ENCODE measurements at places on chromosomes 7 and 10.
A peak's percentile ranks its signal among the peaks of the same experiment; 100 is the strongest.

- DNase-seq = no peak
Observed at GRCh38 chr7:1314021-1314907, 81.6 kb downstream of the UNCX start.

GRCh38 chr7:157752832-157753291 lies 416.1 kb downstream of the DNAJB6 start:
- no peak for DNase-seq

DNA sequence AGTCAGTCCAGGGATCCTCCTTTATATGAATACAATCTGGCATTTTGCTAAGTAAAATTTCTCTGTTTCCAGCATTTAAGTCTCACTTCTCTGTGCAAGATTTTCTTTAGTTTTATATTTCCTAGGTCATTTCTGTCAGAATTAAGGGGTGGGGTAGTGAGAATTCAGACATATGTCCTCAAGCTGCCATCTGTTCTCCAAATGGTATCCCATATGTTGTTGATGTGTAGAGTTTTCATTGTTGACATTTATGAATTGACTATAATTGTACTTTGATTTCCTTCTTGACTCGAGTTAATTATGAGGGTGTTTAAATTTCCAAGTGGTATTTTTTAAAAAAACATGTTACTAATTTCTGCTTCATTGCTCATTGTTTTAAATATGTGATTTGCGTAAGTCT lies 148.8 kb downstream of the NPSR1 start:
- DNase-seq = no peak

GRCh38 chr7:151243408-151244195 lies 4.9 kb downstream of the SMARCD3 start:
- no peak for DNase-seq

- no peak for DNase-seq
Observed at GRCh38 chr10:633279-634245, 55.9 kb downstream of the DIP2C start.

DNA sequence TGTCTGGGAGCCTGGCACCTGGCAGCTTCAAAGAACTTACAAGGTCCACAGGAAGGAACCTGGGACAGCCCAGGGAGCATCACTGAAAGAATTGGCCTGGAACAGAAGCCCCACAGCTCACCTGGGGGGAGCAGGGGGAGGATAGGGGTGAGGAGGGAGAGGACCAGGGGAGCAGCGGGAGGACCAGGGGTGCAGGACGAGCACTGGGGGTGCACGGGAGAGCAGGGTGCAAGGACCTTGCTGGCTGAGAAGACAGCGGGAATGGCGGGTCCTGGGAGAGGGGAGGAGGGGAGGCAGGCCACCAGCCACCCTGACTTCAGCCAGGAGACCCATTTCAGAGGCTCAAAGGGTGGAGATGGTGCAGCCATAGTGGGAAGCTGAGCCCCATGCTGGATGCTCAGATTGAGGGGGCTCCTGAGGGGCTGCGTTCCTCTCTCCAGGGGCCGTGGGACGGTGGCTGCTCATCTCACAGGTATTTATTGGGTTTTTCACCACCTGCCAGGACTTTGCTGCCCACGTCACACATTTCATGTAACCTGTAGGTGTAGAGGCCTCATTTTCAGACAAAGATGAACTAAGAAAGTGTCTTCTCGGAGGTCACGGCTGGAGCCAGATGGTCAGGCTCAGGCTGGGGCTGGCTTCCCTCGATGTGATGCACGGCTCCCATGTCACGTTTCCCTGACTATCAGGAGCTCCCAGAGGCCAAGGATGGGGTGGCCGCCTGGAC lies 110.1 kb downstream of the WDR37 start:
- no peak for DNase-seq

- DNase-seq = no peak
Observed at GRCh38 chr7:122309421-122309820, 4.9 kb upstream of the FEZF1 start.

GRCh38 chr7:33649476-33650441 lies 255.6 kb upstream of the BMPER start:
- no peak for DNase-seq

DNA sequence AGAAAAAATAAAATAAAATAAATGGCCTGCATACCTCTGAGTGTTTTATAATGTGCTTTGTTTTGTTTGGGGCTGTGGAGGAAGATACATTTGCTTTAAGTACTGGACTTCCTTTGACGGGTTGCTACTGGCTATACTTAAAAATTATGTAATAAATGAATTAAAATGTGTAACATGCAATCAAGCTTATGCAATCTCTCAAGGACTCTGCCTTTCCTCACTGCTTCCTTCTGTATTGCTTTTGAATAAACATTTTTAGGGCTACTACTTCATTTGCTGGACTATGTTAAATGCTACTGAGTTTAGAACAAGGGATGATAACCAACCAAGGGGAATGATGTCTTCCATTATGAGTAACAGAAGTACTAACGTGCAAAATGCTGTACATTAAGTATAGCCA lies 91.6 kb downstream of the ETV1 start:
- no peak for DNase-seq

DNA sequence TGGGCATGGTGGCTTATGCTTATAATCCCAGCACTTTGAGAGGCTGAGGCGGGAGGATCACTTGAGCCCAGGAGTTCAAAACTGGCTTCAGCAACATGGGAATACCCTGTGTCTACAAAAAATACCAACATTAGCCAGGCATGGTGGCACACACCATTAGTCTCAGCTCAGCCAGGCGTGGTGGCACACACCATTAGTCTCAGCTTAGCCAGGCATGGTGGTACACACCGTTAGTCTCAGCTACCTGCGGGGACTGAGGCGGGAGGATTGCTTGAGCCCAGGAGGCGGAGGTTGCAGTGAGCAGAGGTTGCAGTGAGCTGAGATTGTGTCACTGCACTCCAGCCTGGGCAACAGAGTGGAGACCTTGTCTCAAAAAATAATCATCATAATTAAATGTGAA lies 9.0 kb downstream of the LRRC27 start:
- no peak for DNase-seq

GRCh38 chr7:102978284-102978683 lies 65.5 kb downstream of the LRRC17 start:
- peak; percentile 31 for DNase-seq

DNA sequence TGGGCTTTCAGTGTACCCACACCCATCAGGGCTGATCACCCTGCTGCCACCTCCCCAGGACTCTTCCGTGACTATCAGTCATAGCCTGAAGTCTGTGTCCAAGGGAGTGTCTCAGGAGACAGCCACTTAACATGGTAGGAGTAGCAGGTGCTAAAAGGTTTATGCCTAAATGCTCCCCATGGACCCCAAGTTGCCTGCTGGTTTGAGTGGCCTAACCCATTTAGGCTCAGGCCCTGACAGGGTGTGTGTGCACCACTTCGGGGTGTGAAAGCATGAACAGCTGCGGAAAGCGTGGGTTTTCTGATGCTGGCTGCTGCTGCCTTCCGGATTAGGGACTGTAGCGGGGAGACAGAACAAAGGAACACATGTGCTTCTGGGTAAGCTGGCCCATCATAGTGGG lies 93.2 kb upstream of the SAMD8 start:
- no peak for DNase-seq

DNA sequence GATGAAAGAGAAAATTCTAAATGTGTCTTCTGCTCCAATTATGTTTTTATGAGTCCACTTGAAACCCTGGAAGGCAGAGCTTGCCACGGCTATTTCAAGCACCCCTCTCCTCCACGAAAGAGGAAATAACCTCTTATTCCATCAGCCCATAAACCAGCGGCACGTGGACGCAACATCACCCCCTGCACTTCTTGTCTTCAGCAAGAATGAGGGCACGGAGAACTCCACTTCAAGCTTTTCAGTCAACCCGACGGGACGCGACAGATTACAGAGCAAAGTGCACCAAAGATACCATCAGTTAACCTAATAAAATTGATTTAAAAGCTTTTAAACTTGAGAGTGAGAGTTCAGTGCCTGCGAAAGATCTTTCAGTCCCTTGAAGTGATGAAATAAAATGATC lies 406.3 kb downstream of the GALNT17 start:
- DNase-seq = no peak

Data from AG08395 (cell line).